ENCODE measurements at places on chromosomes 4 and X.
A peak's percentile ranks its signal among the peaks of the same experiment; 100 is the strongest.

GRCh38 chrX:30620125-30620524, 33.1 kb upstream of the GK start:
- no peak for DNase-seq

- peak; percentile 13 for DNase-seq
Observed at GRCh38 chr4:105551965-105552746, at the start of gene ARHGEF38. Gene ARHGEF38 (plus strand): TSS chr4:105552620. CDS start chr4:105552766, 146 bp downstream.

DNA sequence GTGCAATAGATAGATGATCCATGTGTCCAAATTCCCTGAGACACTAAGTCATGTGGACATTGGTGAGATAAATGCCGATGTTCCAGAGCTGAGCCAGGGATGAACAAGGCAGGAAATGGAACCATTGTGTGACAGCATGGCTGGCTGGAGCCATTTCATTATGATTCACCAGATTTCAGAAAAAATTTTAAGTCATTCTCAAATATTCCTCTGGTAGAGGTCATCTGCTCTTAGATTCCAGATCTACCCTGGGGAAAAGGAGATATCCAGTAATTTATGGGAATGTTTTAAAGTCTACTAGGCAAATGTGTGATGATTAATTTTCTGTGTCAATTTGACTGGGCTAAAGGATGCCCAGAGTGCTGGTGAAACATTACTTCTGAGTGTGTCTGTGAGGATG, 287.3 kb downstream of the STK32B start:
- no peak for DNase-seq

- DNase-seq = no peak
Observed at GRCh38 chr4:141999446-142000143, 363.2 kb downstream of the IL15 start.

DNA sequence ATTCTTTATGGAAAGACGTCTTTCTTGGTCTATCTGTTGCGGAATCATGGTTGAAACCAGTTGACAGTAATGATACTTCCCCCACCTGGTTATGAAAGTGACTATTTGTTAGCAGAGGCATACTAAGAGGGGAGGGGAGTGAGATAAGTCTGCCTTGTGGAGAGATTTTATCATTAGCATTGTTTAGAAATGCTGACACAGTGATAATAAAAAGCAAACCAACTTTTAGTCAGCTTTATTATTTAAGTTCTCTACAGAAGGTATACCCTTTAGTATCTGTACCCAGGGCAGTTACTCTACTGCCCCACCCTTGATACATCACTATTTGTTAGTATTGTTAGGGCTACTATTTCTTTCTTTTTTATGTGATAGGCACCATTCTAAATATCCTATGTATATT, 26.9 kb upstream of the IL1RAPL2 start:
- peak; percentile 2 for DNase-seq

DNA sequence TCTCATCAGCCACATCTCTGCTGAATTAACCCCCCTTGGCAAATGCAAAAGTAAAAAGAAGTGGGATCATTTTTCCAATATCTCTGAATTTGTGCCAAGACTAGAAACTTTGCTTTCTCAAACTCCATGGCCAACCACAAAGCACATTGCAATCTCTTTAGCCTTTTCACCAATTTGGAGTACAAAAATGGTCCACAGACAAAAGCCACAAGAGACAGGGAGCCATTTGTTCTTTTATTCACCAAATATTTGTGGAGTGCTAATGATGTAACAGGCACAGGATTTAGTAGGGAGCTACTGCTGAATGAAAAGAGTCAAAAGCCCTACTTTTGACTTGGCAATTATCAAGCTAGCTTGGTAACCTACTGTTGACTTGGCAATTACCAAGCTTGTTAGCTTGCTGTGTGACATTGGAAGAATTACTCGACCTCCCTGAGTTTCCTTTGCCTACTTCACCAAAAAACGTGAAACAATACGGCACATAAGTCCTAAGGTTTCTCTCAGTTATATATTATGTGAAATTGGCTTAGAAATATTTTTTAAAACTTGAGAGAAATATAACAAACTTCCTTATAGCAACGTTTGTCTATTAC, 97.1 kb upstream of the KLF3 start:
- no peak for DNase-seq

- DNase-seq = no peak
Observed at GRCh38 chr4:130368668-130369067, 1272.7 kb downstream of the C4orf33 start.

- no peak for DNase-seq
Observed at GRCh38 chr4:150970685-150971151, 44.4 kb downstream of the LRBA start.

GRCh38 chrX:41137589-41137988, 52.3 kb downstream of the USP9X start:
- DNase-seq = no peak

DNA sequence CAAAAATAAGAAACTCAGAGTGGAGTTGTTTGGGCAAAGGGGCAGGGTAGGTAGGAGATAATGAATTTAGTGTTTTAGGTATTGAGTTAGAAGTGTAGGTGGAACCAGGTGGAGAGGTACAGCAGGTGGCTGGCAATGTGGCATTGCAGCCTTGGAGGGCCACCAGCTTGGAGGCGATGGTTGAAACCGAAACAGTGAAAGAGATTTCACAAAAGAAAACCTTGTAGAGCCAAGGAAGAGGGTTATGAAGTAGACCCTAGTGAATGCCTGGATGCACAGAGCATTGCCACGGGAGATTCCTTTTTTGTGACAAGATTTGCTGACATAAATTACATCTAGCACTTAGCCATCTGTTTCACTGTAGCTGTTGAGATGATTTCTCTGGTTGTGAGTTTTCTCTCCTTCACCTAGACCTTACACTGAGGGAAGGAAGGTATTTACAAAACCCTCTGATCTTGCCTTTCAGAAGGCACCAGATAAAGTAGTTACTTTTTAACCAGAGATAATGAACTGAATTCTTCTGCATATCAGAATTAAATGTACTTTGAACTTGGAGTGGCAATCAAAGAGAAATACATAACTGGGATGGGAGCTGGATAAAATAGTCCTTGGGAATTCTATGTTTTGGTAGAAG, 104.1 kb upstream of the CASK start:
- DNase-seq = no peak

- DNase-seq = no peak
Observed at GRCh38 chr4:92303621-92304027, at the start of gene GRID2. Gene GRID2 (plus strand): TSS chr4:92303966.

DNA sequence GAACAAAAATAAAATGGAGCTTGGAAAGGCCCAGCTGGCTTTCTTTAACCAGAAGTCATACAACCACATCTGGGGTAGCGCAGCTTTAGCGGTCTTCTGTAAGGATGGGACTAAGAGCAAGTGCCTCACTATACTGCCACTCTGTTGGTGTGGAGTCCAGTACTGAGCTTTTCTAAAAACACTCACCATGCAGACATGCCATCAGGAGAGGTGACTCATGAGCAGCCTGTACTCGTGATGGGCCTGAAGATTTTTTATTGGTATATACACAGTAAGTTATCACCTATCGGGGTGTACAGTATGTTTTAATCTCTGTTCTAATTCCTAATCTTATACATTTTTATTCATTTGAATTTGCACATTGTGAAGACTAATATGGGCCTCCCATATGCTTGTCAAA, 9.6 kb downstream of the PPP3CA start:
- peak; percentile 30 for DNase-seq

DNA sequence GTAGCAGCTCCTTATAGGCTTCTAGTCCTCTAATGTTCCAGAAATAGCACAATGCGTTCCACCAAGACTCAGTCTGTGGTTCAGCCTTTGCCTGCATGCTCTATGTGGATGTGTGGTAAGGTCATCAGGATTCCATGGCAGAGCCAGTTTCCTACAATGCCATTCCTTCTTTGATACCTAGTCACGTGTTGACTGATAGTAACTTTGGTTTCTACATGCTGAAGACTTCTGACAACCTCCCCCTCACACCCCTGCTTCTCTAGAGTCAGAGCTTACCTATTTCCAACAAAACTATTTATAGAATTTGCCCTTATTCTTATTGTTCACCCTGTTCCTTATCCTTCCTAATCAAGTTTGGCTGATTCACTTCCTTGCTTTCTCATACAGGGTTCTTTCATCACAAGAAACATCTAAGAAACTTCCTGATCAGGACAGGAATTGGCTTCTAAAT, 81.1 kb downstream of the CT47B1 start:
- DNase-seq = peak; percentile 73

DNA sequence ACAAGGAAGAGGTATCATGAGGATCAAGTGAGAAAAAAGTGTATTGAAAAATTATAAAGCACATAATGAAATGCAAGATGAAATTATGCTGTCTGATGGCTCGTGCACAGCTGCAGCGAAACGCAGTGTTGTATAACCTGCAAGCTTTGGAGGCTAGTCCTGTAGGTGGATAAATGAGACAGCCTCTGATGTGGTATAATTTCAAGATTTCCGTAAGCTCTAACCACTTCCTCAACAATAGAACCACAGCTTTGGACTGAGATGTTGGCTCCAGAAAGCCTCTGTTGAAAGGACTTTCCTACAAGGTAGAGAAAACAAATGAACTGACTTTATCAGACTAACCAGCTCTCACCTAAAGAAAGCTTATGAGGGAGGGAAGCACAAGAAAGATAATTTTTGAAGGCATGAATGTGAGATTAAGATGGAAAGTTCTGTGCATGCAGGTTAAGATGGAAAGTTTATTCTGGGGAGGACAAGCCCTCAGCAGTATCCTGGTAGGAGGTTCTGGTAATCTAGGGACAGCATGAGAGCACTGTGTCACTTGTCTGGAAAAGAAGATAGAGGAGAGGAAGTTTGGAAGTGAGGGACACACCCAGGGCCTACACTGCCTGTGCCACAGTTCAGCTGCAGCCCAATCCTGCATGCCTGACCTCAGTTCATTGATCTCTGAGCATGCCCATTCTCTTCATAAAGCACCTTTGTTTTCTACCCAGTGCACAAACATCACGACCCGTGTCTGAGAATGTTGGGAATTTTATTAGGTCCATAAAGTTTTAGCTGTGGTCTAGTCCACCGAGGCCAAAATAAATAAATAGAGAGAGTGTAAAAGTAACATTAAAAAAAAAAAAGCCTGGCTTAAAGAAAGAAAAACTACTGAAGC, 161.5 kb upstream of the SFRP2 start:
- no peak for DNase-seq

DNA sequence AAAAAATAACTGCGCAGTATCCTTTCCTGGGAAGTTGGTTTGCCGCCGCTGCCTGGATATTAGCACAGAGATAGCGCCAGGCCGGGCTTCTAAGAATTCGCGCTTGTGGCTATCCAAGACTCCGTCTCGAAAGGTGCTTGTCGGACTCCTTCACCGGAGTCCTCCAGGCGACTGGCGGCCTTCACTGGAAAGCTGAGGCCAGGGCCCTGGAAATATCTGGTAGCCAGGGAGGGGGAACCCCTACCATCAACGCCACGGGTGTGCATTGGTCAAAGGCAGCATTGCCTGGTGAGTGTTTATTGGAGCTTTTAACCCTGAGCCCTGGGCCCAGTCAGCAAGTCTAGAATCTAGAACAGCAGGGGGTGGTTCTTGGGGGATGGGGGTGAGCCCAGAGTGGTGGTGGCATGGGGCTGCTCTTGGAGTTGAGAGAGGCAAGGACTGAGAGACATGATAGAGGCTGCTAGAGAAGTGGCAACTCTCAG, 577 bp upstream of the PIM2 start:
- no peak for DNase-seq

- DNase-seq = no peak
Observed at GRCh38 chr4:129622566-129622965, 526.6 kb downstream of the C4orf33 start.

DNA sequence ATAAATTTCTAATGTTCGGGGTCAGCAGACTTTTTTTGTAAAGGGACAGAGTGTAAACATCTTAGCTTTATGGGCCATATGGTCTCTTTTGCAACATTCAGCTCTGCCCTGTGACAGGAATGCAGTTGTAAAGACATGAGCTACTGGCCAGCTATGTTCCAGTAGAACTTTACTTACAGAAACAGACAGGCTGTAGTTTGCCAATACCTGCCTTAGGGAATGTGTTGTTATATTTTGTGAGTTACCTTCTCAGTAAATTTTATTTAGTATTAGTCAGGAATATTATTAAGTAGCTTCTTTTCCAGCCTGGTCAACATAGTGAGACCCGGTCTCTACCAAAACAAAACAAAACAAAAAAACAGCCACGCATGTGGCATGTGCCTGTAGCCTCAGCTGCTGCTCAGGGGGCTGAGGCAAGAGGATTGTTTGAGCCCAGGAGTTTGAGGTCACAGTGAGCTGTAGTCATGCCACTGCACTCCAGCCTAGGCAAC, 48.7 kb downstream of the HTT start:
- DNase-seq = peak; percentile 95

- DNase-seq = peak; percentile 79
Observed at GRCh38 chrX:9913146-9913433, 54.1 kb upstream of the CLDN34 start.

DNA sequence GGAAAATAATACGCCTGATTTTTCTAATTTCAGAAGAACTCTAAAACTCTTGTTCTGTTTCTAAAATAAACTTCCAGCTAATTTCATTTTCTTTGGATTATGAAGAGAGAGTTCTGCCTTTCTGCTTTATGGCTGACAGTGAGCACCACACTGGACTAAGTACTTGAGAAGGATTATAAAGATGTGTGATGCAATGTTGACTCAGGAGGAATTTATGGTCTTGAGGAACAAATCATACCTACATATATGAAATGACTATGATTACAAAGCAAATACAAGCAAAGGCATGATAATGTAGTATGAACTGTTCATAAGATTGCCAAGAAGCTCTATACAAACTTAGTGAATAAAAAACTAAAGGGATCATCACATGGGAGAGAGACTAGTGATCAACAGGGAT, 13.0 kb upstream of the SLC25A5 start:
- DNase-seq = no peak

- no peak for DNase-seq
Observed at GRCh38 chr4:141890279-141890678, 253.9 kb downstream of the IL15 start.

DNA sequence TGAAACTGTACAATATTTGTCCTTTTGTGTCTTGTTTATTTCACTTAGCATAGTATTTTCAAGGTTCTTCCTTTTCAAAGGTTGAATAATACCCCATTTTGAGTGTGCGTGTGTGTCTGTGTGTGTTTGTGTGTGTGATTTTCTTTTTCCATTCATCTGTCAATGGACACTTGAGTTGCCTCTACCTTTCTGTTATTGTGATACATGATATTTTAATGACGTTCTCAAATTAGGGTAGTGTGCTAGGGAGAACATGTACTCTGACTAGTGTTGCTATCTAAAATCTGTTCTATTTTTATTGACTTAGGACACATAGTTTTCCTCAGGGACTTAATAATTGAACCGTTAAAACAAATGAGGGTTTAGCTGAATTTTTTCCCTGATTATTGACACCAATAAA, 9.9 kb downstream of the MMRN1 start:
- no peak for DNase-seq

- no peak for DNase-seq
Observed at GRCh38 chrX:54785901-54786300, 12.2 kb downstream of the ITIH6 start.

DNA sequence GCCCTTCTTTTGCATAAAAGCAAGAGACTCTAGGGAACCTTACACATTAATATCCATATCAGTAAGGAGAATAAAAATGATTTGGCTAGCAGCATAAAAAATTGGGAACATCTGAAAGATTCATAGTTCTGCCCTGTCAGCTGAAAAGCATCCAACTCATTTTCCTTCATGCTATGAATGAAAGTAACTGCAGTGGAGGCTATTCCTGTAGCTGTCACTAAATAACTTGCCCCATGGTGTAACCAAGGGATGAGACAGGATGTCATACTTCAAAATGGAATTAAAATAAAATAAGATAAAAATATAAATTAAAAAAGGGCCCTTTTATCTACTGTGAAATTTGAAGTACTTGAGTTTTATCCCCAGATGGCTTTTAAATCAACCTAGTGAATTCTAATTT, 878.8 kb downstream of the C4orf33 start:
- no peak for DNase-seq

All from trophoblast cell (in vitro differentiated cells and primary cell).